ENCODE measurements at places on chromosomes 2 and 18.

- H3K4me1 ChIP-seq, result no peaks in the 10 kb centered on the region
- H3K27ac ChIP-seq, result no peak overlapping the region
- peaks cover 40% of the 10 kb centered on the region for H3K36me3 ChIP-seq
- no peaks in the 10 kb centered on the region for H3K27me3 ChIP-seq
- no peak for DNase-seq
- H3K4me3 ChIP-seq, result no peak overlapping the region
Measured at GRCh38 chr18:70028734-70029133, 81.1 kb upstream of the CD226 start.

GRCh38 chr2:49271060-49271606 is 116.8 kb upstream of the FSHR start:
- H3K4me1 ChIP-seq, result no peaks in the 10 kb centered on the region
- H3K27me3 ChIP-seq, result no peaks in the 10 kb centered on the region
- DNase-seq, result no peak
- no peak overlapping the region for H3K27ac ChIP-seq

GRCh38 chr2:32780961-32781360 is 153.1 kb downstream of the TTC27 start:
- H3K4me3 ChIP-seq, result no peak overlapping the region
- H3K27me3 ChIP-seq, result no peaks in the 10 kb centered on the region
- no peak for DNase-seq
- peaks cover 2% of the 10 kb centered on the region for H3K4me1 ChIP-seq
- H3K36me3 ChIP-seq, result peaks cover 73% of the 10 kb centered on the region

DNA sequence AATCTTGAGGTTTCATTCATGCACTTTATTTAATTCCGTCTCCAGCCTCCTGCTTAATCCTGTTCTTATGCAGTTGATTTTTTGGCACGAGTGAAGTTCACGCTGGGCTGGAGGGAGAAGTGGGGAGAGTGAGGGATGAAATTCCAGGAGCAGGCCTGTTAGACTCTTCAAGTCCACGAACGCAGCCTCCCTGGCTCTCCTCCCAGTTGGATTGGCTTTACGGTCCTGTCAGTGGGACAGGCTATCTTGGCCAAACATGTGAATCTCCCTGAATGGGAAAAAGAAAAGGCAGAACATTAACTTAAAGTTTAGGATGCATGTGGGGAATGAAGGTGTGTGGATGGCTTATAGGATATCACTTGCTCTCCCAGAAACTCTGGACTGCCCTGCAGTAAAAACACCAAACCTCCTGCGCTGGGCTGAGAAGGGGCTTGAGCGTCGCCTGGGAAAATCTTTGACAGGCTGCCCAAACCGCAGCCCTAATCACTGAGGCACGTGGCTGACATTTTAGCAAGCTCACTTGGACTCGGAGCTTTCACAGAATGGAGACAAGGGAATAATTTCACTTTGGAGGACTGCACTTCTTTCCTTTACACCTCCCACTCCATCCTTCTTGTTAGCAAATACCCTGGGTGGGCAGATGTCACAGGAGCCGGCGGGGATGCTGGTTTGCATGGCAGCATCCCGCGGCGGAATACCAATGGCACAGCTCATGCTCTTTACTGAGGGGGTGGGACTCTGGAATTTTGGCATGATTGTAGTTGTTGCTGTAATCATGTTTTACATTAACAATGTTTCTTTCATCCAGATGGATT is 93.9 kb downstream of the ACKR3 start:
- H3K4me1 ChIP-seq, result no peaks in the 10 kb centered on the region
- no peaks in the 10 kb centered on the region for H3K36me3 ChIP-seq
- peaks cover 11% of the 10 kb centered on the region for H3K27me3 ChIP-seq
- no peak overlapping the region for H3K4me3 ChIP-seq
- no peak for DNase-seq

- no peak for DNase-seq
- H3K4me1 ChIP-seq, result no peaks in the 10 kb centered on the region
- H3K27ac ChIP-seq, result no peak overlapping the region
Measured at GRCh38 chr2:240956171-240956934, 42.1 kb upstream of the SNED1 start.

- H3K27me3 ChIP-seq, result no peaks in the 10 kb centered on the region
- peaks cover 8% of the 10 kb centered on the region for H3K4me1 ChIP-seq
- H3K4me3 ChIP-seq, result no peak overlapping the region
- H3K36me3 ChIP-seq, result no peaks in the 10 kb centered on the region
- no peak overlapping the region for H3K27ac ChIP-seq
Measured at GRCh38 chr18:48304906-48305693, 104.1 kb downstream of the ZBTB7C start.
